ENCODE measurements at places on chromosomes 5 and 9.

DNA sequence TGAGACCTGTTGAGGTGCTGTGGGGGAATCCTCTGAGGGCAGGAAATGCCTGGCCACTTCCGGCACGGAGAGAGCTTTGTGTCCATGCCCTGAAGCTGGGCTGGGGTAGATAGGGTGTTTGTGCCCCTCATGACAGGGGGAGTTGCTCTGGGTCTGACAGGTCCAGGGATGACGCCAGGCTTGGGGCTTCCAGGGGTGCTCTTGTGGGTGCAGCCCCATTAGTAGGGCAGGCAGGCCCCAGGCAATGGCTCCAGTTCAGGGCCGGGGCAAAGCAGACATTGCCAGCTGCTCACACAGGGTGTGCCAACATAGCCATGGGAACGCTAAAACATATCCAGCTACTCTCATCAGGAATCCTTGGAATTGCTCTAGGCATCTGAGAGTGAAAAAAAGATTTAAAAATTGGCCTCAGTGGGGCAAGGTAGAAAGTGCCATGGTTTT, 21.1 kb downstream of the PITX1 start:
- no peak for DNase-seq

GRCh38 chr9:120091206-120091605, 488.8 kb downstream of the CDK5RAP2 start:
- DNase-seq, result no peak

GRCh38 chr5:74895906-74896305, 29.7 kb upstream of the FAM169A start:
- DNase-seq, result no peak

DNA sequence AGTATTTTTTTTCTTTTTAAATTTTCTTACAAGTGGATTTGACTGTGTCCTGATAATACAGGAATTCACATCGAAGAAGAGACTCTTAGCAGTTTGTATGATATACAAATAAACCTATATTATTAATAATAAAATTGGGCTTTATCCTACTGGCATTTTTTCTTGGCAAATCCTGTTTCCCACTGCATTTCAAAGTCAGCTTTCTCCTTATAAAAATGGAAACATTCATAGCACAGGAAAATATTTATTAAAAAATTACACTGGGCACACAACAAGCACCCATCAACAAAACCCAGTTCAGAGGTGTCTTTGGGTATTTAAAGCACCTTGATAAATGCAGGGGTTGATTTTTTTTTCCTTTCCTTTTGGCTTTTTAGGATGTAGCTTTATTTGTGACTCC, 200.9 kb downstream of the MEF2C start:
- no peak for DNase-seq

- no peak for DNase-seq
These were observed 201.6 kb upstream of the IRX1 start for GRCh38 chr5:3393920-3394597.

GRCh38 chr5:17694371-17694770, 60.1 kb downstream of the TAF11L14 start:
- DNase-seq, result no peak

- DNase-seq, result no peak
These were observed 1.4 kb downstream of the OBP2B start for GRCh38 chr9:133207540-133208170.

- DNase-seq, result no peak
These were observed 58.9 kb upstream of the CNTLN start for GRCh38 chr9:17075758-17076485.

DNA sequence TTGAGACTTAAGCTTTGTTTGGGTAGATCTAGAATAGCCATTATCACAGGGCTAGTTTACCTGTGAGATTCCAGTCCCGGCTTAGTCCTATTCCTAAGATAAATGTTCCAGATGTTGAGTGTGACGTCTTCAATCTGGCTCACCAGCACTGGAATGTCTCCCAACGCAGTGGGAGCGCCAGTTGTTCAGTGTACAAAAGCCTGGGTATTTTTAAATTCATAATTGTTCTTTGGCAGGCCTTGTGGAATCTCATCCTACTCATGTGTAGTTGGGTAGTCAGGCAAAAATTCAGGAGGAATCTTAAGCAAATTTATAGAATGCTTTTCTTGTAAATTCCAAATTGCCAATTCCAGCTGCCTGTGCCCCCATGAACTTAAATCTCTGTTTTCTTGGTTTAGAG, 272.6 kb upstream of the KCNN2 start:
- DNase-seq, result no peak

GRCh38 chr5:1414311-1415058, 30.8 kb downstream of the SLC6A3 start:
- DNase-seq, result no peak

DNA sequence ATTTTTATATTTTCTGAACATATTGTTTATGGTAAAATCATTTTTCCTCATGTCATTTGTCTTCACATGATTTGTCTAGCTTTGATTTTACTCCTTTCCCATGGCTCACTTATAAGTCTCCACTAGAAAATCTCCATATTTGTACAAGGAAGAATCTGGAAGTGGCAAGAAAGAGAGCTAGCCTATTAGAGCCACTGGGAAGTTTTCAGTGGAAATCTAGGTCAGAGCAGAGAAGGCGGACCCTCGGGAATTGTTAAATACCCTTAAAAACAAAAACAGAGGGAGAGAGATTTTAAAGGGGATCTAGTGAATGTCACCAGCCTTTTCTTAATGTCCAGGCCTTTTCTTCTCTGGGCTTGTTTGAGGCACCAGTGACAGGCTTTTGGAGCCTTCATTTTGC, 56.6 kb downstream of the GRAMD2B start:
- no peak for DNase-seq

DNA sequence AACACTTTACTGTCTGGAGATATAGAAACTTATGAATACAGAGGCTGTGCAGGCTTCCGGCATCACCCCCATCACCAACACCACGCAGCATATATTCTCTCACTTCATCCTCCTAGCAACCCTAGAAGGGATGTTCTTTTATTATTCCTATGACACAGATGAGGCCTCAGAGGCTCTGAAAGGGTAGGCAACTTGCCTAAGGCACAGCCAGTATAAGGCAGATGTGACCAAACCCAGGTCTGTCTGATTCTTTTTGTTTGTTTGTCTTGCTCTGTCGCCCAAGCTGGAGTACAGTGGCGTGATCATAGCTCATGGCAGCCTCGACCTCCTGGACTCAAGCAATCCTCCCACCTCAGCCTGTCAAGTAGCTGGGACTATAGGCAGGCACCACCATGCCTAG, 22.8 kb upstream of the CORO2A start:
- DNase-seq, result no peak

DNA sequence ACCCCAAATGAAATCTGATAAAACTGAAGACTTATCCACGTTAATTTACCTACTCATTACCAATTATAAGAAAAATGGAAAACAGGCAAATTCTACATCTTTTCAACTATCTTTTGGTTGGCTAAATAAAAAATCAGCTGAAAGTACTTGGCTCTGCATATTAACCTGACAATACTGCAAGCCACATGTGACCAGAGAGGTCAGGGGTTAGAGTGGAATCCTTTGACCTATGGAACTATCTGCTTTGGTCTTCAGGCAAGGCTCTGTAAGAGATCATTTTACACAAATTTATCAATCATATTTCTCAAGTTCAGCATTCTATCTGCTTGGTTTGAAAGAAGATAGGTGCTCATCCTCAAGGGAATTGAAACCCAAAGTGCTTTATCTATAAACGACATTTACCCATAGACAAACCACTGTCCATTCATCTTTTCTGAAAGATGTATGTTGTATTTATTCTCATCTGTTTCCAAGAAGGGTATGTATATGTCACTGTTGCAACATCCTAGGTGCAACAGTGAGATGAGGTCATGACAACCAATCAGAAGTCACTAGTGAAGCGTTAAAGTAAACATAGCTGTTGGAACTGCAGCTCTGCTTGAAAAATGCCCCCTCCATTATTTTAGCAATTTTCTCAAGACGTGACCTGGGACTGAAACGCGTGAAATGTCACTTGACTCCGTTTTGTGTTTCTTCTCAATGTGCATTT, 144.9 kb upstream of the POU5F2 start:
- DNase-seq, result no peak

GRCh38 chr5:128800377-128800776, 164.9 kb upstream of the SLC27A6 start:
- DNase-seq, result no peak

- no peak for DNase-seq
These were observed 15.1 kb upstream of the LCP2 start for GRCh38 chr5:170312666-170313065.

GRCh38 chr9:72827950-72828731, 124.7 kb downstream of the ALDH1A1 start:
- no peak for DNase-seq

- no peak for DNase-seq
These were observed 242.2 kb downstream of the FAM114A2 start for GRCh38 chr5:153796527-153796926.

- DNase-seq, result no peak
These were observed 1.6 kb downstream of the GM2A start for GRCh38 chr5:151254556-151254955.

DNA sequence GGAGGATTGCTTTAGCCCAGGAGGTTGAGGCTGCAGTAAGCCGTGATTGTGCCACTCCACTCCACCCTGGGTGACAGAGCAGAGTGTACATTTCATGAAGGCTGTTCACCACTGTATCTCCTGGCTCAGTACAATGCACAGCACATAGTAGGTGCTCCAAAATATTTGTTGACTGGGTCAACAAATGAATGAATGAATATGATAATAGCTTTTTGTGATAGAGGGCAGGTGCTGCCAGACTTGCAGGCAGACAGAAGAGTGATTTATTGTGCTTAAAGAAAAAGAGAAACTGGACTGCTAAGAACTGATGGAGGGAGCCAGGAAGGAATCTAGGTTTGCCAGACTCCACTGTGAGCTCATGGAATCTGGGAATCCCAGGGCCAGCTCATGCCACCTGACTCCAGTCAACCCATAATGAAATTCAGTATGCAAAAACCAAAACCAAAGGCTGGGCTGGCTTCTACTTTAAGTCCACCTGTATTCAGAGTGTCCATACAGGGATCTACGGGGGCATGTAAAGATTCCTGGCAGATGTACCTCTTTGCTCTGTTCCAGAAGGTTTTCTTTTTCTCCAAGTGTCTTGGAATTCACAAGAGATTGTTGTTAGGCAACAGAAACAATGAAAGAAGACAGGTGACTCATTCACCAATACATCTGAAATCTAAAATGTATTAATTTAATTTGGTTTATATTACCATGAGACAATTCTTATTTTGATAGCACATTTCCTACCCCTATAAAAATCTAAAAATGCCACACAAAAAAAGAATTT, 15.5 kb upstream of the CTNNA1 start:
- no peak for DNase-seq

- no peak for DNase-seq
These were observed 34.7 kb downstream of the PIP5K1B start for GRCh38 chr9:68739621-68740174.

DNA sequence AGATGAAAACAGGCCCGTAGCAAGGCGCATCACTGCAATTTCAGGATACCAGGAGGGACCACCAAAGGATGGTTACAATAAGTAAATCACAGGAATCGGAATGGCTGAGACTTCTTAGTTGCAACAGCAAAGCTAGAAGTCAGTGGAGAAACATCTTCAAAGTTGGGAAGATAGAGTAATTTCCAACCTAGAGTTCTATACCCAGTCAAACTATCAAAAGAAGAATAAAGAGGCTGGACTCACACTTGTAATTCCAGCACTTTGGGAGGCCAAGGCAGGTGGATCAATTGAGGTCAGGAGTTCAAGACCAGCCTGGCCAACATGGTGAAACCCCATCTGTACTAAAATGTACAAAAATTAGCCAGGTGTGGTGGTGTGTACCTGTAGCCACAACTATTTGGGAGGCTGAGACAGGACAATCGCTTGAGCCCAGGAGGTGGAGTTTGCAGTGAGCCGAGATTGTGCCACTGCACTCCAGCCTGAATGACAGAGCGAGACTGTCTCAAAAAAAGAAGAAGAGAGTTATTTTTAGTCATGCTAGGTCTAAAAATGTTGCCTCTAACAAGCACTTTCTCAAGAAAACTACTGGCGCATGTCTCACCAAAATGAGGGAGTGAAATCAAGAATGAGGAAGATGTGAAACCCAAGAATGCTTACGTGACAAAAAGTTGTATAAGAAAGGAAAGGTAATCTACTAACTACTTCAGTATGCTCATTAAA, 267.7 kb downstream of the DENND1A start:
- DNase-seq, result no peak

DNA sequence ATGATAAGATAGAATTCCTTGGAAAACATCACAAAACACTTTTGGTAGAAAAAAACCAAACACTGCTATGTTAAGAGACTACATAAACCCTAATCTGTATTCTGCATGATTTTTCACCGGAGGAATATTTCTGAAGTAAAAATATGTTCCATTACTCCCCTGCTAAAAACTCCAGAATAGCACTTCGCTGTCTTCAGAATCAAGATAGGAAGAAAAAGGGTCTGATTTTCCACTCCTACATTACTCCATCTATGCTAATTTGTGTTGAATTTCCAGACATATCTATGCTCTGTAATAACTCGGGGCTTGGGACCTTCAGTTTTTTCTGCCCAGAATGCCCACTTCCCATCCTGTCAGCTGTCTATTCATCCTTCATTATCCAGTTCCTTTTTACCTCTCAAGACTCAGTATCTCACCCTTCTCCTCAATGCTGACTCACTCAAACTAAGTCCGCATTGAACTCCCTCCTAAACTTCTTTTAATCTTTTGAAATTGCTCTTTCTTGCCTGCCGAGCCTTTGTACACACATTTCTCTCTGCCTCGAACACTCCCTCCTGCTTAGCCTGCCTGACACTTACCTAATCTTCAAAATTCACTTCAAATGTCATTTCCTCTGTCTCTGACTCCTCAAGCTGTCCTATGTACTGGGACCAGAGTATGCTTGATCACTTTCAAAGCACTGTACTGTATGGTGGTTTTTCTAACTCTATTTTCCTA, 171.0 kb downstream of the ARRDC3 start:
- DNase-seq, result no peak

- DNase-seq, result peak; percentile 76
These were observed 1.7 kb upstream of the ARRDC3 start for GRCh38 chr5:91384671-91385430.

DNA sequence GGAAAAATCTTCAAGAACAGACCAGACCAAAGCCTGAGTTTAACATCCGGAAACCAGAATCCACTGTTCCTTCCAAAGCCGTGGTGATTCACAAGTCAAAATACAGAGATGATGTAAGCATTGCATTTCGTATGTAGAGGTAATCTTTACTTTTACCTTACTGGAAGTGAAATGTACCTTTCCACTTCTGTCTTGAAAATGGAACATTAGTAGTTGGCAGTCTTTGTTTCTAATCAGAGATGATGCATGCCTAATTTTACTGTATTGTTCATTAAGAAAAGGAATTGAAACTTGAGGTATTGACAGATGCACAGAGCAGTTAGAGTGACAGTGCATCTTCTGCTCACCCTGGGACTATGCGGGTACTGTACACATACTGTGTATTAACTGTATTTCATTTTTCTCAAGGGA, 34.6 kb downstream of the HABP4 start:
- DNase-seq, result no peak

DNA sequence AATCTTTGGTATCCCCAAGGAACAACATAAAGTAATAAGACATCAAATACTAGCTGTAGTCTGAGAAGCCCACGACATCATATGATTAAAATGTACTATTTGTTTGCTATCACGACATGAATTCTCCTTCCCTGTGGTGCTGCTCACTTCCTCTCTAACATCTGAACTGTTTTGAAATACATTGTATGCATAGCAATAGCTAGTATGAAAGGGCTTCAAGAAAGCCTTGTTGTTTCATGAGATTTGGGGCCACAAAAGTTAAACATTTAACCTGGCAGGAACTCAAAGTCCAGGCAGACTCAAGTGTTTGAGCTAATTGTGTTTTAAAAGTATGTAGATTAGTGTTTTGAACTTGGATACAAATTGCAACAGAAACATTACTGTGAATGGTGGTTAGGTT, 237.4 kb upstream of the PTGER4 start:
- no peak for DNase-seq

GRCh38 chr5:850511-851006, at the start of gene ZDHHC11:
Gene ZDHHC11 (minus strand): TSS chr5:850986. CDS start chr5:850602, 384 bp downstream.
- no peak for DNase-seq
